ENCODE measurements at places on chromosomes 1 and 21.

GRCh38 chr1:184199036-184199435 lies 147.5 kb downstream of the TSEN15 start:
- no peak for DNase-seq

- no peak for DNase-seq
Observed at GRCh38 chr1:164950541-164950986, 391.6 kb downstream of the PBX1 start.

DNA sequence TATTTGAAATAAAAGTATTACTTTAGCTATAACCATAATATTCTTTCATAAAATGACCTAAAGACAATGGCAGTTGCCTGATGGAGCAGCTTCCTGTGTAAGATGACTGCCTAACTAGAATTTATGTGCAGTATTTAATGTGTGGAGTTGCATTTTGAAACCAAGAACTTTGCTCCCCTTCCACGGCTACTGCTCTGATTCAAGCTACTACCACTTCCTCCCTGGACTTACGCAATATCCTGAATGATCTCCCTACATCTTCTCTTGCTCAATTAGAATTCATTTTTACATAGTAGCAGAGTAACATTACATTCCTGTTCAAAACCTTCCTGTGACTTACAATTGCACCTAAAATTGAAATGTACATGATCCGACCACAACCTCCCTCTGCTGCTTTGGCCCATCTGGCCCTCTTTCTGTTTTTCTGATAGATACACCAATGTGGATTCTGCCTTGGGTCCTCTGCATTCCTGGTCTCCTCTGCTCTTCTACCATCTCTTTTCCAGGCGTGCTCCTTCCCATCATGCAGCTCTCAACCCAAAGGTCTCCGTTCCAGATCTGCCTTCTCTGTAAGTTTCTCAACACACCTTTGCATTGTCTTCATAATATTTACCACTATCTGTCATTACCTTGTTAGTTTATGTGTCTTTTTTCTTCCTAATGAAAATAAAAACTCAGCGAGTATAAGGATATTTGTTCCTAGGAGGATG lies 47.4 kb upstream of the USP25 start:
- DNase-seq = peak; percentile 97

DNA sequence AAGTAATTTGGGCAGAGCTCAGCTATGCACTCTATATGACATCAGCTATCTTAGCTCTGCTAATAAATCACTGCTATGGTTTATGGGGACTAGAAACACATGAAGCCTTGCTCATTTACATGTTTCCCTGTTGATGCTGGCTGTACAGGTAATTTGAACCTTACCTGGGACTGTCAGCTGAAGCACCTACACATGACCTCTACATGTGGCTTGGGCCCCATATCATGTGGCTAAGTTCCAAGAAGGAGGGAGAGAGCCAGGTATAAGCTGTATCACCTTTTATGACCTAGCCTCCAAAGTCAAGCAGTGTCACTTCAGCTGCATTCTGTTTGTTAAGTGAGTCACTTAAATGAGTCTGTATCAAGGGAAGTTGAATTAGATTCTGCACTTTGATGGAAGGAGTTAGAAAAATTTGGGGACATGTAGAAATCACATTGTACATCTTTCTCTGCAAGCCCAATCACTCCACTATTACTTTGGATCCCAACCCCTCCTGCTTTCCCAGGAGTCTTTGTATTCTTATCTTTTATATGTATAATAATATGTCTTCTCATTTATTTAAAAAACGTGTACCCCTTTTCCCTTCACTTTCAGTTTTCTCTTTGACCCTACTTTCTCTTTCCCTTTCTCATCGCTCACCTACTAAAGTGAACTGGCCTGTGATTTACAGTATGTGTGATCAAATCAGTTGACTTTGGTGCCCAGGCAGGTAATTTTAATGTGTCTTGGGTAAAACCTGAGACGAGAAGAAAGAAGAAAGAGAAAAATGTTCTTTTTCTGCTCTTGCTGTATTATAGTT lies 53.4 kb upstream of the PRKACB start:
- no peak for DNase-seq

GRCh38 chr1:2349806-2350205 lies 41.5 kb downstream of the MORN1 start:
- no peak for DNase-seq

GRCh38 chr1:119954476-119955422 lies 58.4 kb upstream of the ADAM30 start:
- no peak for DNase-seq

DNA sequence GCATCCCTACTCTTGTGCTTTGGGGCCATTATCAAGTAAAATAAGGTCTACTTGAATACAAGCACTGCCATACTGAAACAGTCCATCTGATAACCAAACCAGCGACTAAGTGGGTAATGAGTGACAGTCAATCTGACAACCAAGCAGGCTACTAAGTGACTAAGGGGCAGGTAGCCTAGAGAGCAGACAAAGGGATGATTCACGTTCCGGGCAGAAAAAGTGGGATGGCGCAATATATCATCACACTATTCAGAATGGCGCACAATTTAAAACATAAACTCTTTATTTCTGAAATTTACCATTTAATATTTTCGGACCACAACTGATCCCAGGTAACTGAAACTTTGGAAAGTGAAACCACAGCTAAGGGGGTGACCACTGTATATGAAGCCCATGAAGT lies 17.7 kb downstream of the NGF start:
- no peak for DNase-seq

DNA sequence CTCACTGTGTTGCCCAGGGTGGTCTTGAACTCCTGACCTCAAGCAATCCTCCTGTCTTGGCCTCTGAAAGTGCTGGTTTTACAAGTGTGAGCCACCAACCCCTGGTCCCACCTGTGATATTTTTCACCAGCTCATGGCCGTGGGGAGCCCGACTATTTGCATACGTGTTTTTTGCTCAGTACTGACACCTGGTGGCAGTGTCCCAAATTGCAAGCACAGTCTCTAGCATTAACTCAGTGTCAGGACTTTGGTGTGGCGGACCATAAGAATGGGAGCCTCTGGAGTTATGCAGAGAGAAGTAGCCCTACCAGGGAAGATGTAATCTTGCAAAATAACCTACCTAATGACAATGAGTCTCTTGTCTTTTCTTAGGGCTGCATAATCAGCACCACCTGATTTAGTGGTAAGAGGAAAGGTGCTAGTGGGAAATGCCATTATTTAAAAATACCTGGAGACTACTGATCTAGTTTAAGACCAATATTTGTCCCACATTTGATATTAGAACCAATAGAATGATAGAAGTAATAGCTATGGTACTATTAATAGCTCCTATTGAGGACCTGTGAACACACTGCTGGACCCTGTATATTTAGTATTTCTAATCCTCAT lies 305.4 kb downstream of the DISC1 start:
- no peak for DNase-seq

- no peak for DNase-seq
Observed at GRCh38 chr1:229159668-229160544, 111.0 kb upstream of the RAB4A start.

GRCh38 chr1:216723274-216723780 lies at the start of gene ESRRG:
Gene ESRRG (minus strand): TSS chr1:216723429. CDS start chr1:216723299, 130 bp downstream.
- no peak for DNase-seq

DNA sequence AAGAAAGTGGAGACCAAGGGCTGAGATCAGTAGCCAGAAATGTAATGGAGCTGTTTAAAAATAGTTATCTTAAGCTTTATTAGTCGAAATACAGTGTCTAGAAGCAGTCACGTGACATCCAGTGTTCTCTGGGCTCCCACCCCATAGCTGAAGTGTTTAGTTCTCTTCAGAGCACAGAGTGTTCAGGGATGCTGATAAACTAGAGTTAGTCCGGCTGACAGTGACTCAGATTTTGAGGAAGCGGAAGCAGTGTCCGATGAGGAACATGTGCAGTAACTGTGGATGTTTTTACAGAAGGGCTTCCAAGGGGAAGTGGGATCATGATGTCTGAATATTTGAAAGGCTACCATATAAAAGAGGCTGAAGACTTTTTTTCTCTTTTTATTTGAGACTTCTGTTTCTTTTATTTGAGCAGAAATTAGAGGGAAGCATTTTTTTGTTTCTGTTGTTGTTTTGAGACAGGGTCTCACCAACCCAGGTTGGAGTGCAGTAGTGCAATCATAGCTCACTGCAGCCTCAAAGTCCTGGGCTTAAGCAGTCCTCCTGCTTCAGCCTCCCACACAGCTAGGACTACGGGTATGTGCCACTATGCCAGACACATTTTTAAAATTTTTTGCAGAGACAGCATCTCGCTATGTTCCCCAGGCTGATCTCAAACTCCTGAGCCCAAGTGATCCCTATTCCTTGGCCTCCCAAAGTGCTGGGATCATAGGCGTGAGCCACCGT lies 124.2 kb downstream of the GALNT2 start:
- DNase-seq = peak; percentile 85

GRCh38 chr1:220139966-220140365 lies 46.0 kb downstream of the IARS2 start:
- no peak for DNase-seq

DNA sequence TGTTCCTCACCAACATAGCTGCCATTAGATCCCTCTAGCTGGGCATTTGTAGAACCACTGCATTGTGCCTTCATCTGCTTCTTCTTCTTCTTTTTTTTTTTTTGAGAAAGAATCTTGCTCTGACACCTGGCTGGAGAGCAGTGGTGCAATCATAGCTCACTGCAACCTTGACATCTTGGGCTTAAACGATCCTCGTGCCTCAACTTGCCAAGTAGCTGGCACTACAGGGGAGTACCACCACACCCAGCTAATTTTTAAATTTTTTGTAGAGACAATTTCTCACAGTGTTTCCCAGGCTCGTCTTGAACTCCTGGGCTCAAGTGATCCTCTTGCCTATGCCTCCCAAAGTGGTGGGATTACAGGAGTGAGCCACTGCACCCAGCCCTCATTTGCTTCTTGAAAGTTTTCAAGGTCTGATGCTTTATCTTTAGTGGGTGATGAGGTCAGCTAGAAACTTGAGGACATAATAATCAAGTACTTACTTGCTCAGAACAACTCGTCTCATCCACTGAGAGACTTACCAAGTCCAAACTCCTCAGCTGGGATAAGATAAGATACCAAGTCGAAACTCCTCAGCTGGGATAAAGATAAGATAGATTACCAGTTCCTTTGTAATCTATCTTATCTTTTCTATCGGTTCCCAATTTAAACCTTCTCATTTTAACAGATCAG lies 71.5 kb downstream of the MACF1 start:
- DNase-seq = no peak
